ENCODE measurements at places on chromosomes 6 and 20.
A peak's percentile ranks its signal among the peaks of the same experiment; 100 is the strongest.

DNA sequence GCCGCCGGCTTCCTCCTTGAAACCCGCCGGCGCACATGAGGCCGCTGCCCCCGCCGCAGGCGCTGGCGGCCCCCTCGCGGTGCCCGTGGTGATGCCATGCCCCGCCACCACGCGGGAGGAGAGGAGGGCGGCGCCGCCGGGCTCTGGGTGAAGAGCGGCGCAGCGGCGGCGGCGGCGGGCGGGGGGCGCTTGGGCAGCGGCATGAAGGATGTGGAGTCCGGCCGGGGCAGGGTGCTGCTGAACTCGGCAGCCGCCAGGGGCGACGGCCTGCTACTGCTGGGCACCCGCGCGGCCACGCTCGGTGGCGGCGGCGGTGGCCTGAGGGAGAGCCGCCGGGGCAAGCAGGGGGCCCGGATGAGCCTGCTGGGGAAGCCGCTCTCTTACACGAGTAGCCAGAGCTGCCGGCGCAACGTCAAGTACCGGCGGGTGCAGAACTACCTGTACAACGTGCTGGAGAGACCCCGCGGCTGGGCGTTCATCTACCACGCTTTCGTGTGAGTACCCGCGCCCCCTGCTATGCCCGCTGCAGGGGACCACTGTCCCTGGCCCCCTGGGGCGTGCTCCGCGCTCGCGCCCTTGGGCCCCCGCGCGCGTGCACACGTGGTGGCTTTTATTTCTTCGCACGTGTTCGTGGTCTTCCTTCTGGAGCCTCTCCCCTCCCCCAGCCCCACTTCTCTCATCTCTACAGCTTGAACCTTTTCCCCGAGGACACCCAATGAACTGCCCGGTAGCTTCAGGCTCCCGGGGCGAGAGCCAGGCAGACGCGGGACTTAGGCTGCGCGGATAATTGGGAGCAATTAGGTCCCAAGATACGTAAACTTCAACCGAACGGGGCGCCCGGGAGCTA, 453 bp downstream of the KCNQ5 start:
- DNase-seq: no peak

GRCh38 chr6:112469306-112469705, 122.2 kb downstream of the RFPL4B start:
- no peak for DNase-seq

- no peak for DNase-seq
Measured at GRCh38 chr6:79520534-79520933, 16.7 kb downstream of the LCA5 start.

- DNase-seq: no peak
Measured at GRCh38 chr20:50336661-50337060, 146.0 kb downstream of the CEBPB start.

DNA sequence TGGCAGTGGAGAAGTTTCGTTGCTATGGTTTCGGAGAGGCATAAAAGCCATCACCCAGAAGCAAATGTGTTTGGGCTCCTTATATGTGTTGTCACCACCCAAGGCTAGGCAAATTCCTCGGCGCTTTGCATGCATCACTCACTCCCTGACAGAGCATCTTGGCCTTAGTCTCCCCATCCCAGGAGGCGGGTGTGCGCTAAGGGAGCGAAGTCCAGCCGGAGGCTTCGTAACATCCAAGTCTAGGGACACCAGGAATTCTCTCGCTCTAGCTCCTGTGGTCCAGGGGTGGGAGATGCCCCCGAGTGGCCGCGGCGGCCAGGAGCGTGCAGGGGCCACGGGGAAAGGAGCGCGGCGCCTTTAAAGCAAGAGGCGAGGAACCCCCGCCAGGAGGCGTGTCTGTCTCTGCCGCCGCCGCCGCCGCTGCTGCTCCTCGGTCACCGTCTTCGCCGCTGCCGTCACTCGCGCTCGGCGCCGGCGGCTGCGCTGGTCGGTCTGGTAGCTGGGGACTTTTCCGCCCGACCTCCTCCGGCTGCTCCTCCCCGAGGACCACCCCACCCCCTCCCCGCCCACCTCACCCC, at the start of gene GRIK2:
TSS of gene GRIK2 (plus strand) at position 458 of the 578 bp plus-strand sequence.
- DNase-seq: peak; percentile 2

- no peak for DNase-seq
Measured at GRCh38 chr6:37709250-37709931, 11.7 kb upstream of the MDGA1 start.

DNA sequence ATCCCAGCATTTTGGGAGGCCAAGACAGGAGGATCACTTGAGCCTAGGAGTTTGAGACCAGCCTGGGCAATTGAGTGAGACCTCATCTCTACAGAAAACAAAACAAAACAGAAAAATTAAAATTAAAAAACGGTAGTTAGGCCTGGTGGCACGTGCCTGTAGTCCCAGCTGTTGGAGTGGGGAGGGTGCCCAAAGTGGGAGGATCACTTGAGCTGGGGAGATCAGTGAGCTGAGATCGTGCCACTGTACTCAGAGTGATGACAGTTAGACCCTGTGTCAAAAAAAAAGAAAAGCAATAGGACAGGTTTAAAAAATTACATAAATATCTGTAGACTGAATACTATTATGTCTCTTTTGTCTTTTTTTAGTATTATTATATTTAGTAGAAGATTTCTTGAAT, 64.3 kb downstream of the ITCH start:
- DNase-seq: no peak

GRCh38 chr6:125114248-125114858, 39.2 kb upstream of the TPD52L1 start:
- peak; percentile 57 for DNase-seq

DNA sequence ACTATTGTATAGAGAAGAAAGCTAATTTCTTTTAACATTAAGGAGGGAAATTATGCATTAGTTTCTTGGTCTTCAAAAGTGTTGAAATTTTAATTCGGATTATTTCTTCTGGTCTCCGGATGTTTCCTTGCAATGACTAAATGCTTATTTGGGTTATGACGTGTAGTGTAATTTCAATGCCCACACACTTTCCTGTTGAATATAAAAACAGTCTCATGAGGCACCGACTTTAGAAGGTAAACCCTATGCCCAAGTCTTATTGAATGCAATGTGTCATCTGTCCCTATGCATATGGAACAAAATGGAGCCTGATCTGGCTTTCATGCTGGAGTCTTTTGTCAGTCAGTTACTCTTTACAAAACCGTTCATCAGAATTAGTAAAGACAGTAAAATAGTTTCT, 17.7 kb downstream of the GJA1 start:
- no peak for DNase-seq

- DNase-seq: no peak
Measured at GRCh38 chr20:35598899-35599775, 16.5 kb upstream of the SPAG4 start.

DNA sequence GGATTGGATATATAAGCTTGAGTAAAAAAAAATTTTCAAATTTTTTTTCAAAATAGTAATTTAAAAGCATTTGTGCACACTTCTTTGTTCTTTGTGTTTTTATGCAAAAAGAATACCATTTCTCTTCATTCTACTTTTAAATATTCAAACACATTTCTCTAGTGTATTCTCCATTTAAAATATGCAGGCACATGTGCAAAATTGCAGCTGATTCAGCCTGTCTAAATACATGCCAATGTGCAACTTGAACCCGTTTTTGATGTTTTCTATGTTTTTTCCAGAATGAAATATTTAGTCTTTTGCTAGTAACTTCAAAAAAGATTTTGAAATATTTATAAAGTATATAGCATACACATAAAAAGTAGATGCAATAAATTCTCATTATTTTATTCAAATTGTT, 411.8 kb downstream of the MMUT start:
- no peak for DNase-seq

GRCh38 chr6:112203577-112204349, 50.6 kb downstream of the LAMA4 start:
- peak; percentile 63 for DNase-seq

DNA sequence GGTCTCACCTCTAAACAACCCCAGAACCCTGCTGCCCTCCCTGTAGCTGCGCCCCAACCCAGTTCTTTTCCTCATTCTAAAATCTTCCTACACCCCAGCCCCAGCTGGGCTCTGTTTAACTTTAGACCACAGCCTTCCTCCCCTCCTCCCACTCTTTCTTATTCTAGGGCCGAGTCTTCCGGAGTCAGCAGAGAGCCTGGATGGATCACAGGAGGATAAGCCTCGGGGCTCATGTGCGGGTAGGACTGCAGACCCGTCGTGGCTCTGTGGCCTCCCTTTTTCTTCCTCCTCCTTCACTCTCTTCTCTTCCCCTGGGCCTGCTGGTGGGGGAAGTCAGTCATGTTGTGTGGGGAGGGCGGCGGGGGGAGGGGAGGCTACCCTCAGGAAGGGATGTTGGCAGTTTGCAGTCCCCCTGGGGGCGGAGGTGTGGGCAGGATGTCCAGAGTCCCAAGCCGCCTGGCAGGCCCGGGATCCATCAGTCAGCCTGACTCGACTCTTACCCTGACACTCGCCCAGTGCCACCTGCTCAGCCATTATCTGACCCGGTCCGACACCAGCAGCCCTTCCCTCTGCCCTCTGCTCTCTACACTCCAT, 8.1 kb downstream of the CAPN11 start:
- no peak for DNase-seq

DNA sequence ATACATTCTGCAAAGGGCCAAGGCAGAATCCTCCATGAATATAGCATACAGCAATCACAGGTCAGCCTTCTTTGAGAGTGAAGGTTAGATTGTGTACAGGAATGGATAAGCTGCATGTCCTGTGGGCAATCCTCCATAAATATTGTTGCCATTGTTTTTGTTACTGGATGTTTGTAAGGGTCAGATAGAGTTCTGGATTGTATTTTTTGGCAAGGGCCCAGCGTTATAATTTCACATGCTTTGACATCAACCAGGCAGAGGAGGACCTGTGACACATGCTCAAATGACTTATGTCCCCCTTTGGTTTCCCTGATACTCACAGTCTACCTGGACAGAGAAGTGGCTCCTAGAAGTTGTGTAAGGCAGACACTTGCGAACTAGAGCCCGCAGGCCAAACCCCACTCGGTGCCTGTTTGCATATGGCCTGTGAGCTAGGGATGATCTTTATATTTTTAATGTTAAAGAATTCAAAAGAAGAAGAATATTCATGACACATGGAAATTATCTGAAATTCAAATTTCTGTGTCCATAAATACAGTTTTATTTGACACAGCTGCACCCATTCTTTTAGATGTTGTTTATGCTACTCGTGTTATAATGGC, 5.4 kb downstream of the LY86 start:
- DNase-seq: no peak

DNA sequence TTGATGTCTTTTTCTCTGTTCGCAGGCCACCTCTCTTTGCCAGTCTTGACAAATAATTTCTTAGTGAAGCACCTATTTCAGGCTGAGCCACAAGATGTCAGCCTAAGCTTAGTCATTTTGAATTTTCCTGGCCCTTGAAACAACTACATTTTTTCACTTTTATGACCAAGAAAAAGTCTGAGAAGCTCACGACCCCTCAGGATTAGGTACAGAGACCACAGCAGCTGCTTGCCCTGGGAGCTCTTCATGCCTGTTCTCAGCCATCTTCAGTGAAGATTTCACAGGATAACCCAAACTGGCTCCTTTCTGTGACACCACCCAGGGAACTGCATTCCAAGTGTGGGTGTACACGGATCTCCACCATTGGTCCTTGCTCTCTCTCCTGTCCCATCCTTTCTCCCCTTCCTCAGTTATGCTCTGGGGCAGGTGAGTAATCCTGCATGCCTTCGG, 38.4 kb upstream of the SPTLC3 start:
- peak; percentile 30 for DNase-seq
